ENCODE measurements at places on chromosomes 12 and 14.

DNA sequence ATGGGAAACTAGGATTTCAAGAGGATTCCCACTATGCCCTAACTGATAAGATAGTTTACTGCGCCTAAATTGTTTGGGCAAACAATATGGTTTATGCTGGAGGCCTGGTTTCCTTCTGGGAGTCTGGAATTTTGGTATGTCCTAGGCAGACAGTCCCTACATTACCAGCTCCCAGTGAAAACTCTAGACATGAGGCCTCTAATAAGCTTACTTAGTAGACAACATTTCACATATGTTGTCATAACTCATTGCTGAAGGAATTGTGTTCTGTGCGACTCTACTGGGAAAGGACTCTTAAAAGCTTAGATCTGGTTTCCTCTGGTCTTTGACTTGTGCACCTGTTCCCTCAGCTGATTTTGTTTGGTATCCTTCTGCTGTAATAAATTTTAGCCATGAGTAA, 18.0 kb upstream of the PRPF39 start:
- no peak for DNase-seq

DNA sequence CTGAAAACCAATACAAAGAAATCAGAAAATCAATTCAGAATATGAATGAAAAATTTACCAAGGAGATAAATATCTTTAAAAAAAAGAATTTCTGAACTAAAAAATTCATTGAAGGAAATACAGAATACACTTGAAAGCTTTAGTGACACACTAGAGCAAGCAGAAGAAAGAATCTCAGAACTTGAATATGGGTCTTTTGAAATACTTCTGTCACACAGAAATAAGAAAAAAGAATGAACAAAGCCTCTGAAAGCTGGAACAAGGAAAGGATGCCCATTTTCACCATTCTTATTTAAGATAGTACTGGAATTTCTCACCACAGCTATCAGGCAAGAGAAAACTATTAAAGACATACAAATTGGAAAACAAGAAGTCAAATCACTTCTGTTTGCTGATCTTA, 103.1 kb upstream of the NEDD1 start:
- no peak for DNase-seq

DNA sequence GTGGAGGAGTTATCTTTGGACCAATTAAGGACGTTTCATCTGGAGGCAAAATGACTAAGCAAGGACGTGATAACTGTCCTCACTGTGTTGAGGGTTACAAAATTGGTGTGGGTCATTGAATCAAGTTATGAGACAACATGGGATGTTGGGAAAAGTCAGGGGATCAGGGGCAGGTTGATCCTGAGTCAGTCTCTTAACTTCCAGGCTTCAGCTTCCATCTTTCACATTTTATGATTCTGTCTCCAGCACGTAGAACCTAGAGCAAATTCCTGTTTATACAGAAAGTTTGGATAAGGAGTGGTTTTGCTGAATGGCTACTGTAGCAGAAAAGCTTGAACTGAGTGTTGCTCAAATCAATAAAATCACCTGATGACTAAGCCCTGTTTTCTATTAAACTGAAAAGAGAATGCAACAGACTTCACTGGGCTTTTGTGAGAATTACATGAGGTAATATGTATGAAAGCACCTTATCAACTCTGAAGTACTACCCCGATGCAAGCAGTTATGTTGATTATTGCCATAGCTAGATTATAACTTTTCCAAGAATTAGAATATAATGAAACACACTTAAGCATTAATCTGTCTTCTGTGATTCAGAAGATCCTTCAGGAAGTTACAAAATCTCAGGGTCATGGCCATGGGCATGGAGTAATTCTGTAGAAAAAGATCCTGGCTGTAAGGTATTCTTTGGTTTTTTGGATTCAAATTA, 184.8 kb downstream of the ETV6 start:
- DNase-seq, result no peak

- DNase-seq, result no peak
Observed at GRCh38 chr14:93017301-93017797, 94.4 kb downstream of the CHGA start.
